ENCODE measurements at places on chromosomes 6 and 20.

DNA sequence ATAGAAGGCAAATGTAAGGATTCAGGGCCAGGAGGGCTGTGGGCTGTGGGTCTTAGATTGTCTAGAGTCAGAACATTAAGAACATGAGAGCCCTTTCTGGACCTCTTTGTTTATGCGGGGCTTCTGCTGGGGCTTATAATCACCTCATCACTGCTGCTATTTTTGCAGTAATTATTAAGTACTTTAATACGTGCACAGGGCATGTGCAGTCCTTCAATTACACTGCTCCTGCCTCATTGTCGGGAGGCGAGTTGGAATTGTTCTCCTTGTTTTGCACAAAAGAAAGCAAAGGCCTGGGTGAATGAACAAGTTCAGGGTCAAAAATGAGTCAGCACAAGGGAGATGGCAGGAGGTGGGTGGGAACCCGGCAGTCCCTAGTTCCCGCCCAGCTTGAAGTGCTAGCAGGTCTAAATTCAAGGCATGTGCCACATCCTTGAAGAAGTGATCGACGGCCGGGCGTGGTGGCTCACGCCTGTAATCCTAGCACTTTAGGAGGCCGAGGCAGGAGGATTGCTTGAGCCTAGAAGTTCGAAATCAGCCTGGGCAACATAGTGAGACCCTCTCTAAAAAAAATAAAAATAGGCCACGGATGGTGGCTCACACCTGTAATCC lies 34.4 kb upstream of the PTPN1 start:
- peak; percentile 54 for DNase-seq

DNA sequence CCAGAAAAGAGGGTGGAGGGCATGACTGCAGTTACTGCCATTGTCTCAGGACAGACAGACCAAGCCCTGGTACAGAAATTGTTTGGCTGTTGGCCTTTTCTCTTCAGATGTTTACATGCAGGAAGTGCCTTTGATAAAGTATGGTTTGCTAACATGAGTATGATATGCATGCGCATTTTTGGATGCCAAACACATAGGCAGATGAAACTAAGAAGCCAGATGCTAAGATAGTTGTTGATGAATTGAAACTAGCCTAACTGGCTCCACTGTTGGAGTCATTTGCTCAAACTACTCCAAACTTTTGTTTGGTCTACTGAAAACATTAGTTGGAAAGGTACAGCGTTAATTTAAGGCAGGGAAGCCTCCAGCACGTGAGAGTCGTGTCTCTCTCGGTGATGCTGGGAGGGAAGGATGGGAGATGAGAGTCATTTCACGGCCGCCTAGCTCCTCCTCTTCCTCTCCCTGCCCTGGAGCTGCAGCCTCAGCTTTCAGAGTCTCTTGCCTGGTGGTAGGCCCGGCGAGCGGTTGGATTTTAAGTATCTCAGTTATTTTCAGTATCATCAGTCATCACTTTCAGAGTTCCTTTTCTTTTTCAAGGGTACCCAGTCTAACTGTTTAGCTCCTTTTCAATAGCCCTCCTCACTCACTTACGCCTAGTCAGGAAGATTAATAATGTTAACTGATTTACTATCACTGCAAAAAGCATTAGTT lies 29.7 kb downstream of the RREB1 start:
- peak; percentile 61 for DNase-seq

- no peak for DNase-seq
These were observed 152.5 kb downstream of the FOXC1 start for GRCh38 chr6:1762203-1762602.

DNA sequence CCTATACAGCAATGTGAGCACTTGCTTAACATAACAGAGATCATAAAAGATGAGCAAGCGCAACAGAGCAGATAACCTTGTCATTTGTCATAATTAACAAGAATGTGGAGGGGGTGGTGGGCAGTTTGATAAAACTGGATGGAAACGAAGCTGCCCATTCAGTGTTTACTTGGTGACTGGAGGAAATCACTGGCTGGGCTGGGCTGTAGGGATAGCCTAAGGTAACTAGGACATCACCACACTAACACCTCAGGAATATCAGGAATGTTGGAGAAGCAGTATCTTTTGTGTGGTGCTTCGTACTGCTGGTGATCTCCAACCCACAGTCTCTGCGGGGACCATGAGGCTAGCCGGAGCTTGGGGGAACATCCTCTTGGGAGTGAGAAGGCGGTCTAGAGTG lies 218.4 kb downstream of the HIVEP2 start:
- DNase-seq = no peak

DNA sequence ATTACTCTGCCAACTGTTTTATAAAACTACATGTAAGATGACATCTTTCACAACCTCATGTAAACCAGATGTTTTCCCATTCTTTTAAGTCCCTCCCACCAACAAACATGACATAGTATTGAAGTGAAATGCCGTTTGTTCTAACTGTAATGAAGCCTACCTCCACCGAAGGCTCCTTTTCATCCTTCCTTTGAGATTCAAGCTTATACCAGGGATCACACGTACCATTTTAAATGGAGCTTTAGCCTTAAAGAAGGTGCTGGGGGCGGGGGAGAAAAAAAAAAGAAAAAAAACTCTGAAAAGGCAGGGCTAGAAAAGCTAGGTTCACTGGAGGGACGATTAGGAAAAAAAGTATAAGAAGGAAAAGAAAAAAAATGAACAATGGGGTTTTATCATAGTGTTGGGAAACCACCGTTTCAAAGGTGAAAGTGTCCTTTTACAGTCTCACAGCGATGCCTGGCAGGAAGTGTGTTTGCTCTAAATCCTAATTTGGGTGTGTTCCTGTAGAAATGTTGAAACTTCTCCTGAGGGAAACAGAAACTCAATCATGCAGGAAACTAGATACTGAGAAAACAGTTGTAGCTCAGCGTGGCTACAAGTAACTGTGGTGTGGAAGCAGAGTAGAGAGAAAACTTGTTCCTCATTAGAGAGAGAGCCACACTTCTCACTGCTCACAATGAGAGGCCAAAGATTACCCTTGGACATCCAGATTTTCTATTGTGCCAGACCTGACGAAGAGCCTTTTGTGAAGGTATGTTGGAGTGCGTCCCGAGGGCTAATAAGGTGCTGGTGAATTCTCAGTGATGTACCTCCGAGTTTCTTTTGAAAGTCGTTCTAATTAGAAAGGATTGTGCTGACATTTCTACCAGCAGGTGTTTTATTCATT lies 37.6 kb upstream of the HINT3 start:
- DNase-seq = peak; percentile 97

- no peak for DNase-seq
These were observed 82.2 kb downstream of the CHMP4B start for GRCh38 chr20:33893314-33893713.

DNA sequence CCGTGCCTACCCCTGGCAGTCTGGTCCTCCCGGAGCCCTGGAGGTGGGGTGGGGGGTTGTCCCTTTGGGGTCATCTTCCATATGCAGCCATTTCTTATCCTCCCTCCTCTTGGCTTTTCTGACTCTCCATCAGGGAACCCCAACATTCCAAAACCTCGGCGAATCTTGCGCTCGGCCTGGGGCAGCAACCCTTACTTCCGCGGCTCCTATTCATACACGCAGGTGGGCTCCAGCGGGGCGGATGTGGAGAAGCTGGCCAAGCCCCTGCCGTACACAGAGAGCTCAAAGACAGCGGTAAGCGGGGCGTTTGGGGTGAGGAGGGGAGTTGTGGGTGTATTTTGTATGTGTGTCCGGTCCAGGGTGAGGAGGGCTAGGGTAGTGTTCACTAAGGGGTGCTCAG lies 168.0 kb upstream of the RNF24 start:
- no peak for DNase-seq

- no peak for DNase-seq
These were observed 80.8 kb upstream of the VSTM2L start for GRCh38 chr20:37822141-37822601.

DNA sequence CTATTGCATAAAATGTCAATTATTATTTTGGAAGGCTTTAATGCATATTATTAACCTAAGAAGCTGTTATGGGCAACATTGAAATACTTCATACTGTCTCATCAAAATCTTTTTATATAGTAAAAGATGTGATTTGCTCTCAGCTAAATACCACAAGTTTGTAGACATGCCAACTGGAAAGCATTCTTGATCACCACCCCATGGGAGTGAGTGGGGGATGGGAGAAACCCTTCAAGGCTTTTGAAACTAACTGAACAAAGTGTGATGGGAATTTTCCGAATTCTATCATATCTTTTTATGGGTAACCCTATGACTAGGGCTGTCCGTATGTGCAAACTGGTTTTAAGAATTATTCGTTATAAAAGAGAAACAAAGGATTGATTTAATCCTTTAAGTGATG lies 377.3 kb upstream of the JAG1 start:
- no peak for DNase-seq

DNA sequence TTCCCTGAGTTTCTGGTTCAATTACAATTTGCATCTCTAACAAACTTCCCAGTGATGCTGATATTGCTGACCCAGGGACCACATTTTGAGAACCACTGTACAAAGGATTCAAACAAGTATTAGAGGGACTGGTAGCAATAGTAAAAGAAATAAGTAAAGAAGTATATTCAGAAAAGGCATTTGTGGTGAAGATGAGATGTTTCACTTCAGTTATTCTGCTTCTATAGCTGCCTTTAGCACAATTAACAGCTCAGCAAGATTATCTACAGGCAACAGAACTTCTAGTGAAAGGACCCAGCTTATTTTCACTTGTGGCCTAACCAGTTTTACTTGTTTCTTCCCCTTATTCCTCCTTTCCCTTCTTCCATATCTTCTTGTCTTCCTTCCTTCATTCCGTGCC lies 149.4 kb downstream of the PHF3 start:
- no peak for DNase-seq

- peak; percentile 27 for DNase-seq
These were observed 125.4 kb upstream of the HMGCLL1 start for GRCh38 chr6:55704421-55704820.

DNA sequence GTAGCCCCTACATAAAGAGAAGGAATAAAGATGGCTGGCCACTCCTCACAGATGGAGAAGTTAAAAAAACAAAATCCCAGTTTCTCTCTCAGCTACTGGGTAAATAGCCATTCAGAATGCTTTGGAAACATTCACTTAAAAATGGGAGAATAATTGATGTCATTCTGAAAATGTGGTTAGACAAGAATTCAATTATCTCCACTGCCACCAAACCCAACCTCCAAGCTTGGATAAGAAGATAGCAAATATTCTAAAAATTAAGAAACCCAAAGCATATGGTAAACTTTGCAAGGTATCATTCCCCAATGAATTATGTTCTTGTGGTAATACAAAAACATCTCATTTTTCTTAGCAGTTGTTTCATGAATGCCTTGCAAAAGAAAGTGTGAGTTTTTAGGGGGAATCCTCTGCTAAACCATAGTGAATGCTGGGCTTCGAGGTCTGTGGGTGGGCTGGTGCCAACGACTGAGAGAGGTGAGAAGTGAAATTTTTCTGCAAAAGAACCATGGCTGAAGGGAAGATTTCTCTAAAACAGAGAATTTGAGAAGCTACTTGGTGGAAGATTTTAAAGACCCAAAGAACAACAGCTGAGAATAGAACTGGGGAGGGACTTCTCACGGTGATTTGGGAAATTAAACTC lies 497.9 kb upstream of the JARID2 start:
- DNase-seq = no peak

- peak; percentile 85 for DNase-seq
These were observed 59.5 kb upstream of the ARMH2 start for GRCh38 chr6:24858177-24858653.

GRCh38 chr6:43221046-43221972 lies 8.0 kb downstream of the DNPH1 start:
- DNase-seq = peak; percentile 65

DNA sequence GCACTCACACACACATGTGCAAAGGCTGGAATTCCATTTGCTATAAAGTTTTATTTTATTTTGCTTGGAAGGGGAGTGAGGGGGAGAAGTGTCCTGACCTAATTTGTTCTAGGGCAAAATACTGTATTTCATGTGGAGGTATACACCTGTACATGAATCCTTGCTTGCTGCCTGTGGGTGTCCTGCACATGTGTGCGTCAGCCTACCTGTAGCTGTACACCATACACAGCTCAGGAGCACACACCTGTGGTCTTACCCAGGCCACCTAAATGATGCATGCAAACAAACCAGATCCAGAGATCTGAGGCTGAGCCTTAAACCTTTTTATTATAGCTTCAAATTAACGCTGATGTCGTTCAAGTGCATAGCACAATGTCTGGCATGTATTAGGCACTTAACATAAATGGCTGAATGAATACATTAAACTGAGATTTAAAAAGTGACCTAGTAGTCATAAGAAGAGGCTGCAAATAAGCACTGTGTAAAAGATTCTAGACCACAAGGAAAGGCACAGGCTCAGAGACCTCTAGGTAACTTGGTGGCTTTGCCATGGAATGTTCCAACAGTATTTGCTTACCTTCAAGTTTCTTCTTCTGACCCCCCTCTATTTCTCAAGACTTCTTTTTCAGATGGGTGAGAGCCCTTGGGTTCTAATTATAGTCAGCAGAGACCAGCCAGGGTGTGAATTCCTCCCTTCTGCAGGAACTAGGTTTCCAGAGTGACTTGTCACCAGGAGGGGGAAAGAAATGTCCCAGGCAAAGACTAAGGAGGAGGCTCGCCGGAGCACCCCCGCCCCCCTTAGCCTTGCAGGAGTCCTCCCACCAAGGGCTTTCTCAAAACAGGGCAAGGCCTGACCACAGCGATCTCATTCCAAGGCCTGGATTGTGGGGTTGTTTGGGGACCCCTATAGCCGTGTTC lies 13.4 kb downstream of the FOXC1 start:
- DNase-seq = no peak

DNA sequence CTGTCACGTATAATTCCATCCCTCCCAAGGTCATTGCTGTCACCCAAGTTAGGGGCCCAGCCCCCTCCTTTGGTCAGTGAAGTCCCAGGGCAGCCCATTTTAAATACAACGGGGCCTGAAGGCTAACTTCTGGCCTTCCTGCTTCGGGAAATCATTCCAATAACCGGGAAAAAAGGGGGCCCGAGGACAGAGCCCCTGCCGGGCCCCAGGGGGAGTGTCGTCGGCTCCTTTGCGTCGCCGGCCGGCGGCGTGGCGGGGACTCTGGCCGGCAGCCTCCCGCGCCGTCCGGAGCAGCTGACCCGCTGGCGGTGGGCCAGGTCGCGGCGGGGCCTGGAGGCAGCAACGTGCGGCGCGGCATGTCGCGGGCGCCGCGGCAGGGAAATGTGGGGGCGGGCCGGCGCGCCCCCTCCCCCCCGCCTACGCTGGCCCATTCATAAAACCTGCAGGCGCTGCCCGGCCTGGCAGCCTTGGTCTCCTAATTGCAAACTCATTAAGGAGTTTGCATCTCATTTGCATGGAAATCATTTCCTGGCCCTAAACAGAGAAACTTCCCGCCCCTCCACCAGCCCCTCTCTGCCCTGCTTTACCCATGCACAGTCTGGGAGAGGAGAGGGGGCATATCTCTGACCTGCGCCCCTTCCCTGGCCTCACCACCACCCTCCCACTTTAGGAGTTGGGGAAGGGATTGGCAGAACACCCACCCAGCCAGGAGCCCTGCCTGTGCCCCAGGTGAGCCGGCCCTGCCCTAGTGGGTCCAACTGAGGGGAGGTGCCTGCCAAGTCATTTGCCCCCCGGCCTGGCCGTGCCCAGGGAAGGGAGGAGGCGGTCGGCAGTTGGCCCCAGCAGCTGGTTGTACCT lies 50.7 kb downstream of the MRPL14 start:
- DNase-seq = no peak

GRCh38 chr6:27872642-27873020 lies 39.6 kb downstream of the OR2B2 start:
- DNase-seq = no peak

- peak; percentile 81 for DNase-seq
These were observed 49.7 kb upstream of the IL20RA start for GRCh38 chr6:137094411-137095008.

Measured in MCF 10A (cell line).